Stimulated activated CD4-positive, alpha-beta T cell treated with anti-CD3 and anti-CD28 coated beads, Interleukin-4, amount 100 ng/mL, for 4 hours (primary cell): ENCODE measurements at places on chromosomes 13 and 19.

DNA sequence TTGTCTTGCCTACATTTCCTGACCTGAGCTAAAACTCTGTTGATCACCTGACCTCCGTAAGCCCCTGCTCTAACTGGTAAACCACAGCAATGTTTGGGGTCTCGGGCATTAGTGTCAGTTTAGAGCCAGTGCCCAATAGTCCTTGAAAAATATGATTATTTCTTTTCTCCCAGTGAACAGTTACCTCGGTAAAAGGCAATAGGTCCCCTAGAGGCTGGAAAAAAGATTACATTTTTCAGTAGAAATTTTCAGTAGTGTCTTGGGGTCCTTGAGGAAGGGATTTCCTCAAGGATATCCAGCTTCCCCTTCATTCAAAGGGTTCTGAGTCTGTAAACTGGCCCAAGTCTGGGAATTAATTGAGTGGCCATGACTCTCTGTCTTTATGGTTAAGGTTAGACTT, 177.5 kb downstream of the SLC7A1 start:
- DNase-seq = no peak

DNA sequence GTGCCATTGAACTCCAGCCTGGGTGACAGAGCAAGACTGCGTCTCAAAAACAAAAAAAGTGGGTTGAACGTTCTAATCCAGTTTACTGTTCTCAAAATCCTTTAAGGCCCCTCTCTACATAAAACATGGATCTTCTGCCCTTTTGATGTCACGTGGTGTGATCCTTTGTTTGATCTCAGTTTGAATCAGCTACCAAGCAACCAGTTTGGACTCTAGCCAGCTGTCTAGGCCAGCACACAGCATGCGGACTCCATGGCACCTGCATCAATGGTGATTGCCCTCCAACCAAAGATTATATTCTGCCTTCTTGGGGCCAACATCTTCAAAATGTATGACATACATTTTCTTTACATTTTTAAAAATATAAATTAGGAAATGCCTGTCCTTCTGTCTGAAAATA, 365.4 kb downstream of the NDFIP2 start:
- no peak for DNase-seq

DNA sequence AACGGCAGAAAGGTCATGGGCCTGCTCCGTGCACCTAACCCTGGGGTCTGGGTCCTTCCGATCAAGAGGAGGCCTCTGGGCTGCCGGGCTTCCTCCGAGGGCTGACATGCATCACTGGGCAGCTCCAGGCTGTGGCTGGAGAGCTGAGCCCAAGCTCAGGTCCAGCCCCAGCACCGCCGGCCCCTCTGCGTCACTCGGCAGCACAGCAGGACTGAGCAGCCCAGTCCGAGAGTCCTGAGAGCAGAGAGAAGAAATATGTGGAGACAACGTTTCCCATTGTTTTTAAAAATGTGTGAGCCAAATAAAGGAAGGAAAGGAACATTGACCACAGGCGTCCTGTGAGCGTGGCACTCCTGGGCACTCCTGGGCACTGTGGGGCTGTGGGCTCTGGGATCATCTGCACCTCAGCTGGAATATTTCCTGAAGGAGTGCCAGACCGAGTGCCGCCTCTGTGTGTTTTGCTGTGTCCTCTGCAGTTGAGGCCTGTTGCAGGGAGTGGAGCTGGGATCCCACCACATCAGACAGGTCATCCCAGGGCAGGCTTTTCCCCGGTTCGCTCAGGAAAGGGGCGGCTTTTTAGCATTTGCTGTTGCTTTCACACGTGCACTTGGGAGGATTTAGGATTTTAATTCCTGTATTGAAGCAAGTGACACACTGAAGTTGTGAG, 37.8 kb upstream of the TFDP1 start:
- no peak for DNase-seq

DNA sequence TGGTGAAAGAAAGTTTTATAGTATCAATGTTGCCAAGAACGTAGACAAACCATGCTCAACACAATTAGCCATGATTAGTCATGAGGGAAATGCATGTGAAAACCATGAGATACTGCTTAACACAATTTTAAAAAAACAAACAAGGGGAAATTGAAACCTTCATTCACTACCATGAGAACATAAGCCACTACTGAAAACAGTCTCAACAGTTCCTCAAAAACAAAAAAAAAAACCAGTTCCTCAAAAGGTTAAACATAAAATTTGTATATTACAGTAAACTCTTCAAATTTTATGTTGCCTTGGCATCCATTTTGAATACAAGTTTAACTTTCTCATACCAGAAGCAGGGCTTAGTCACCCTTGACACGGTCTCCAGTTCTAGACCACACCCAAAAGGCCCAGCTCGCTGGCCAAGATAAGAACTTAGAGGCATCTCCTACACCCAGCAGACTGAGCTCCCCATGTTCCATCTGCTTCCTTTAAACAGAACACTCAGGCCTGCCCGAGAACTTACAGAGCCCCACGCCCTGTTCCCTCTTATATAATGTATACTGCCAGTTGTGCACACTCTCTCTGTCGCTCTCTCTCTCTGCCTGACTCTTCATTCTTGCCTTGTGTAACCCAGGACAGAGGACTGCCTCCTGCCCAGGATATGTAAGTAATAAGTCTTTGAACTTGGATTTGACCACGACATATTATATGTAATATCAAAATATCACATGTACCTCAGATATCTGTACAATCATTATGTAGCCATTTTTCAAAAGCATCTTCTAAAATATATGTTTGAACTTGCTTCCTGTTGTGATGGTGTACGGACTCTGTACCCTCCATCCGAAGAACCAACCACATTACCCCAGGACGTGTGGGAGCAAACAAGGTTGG, 67.4 kb downstream of the STK24 start:
- DNase-seq = peak; percentile 41

DNA sequence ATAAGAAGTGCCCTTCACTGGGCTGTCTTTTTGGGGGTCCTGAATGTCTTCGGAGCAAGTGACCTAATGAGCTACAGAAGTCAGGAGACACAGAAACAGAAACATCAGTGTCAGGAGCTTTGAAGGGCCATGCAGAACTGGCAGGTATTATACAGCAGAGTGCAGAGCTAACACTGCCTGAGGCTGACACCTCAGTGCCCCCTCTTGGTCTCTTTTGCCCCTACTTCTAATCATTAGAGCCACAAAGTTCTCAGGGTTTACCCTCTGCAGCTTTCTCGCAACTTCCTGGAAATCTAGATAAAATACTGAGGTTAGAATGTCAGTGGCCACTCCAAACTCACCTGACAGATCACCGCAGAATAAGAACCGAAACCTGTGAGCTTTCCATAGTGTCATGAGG, 172.7 kb downstream of the B3GLCT start:
- DNase-seq = no peak

GRCh38 chr13:31116224-31116623, 45.5 kb downstream of the HSPH1 start:
- no peak for DNase-seq

DNA sequence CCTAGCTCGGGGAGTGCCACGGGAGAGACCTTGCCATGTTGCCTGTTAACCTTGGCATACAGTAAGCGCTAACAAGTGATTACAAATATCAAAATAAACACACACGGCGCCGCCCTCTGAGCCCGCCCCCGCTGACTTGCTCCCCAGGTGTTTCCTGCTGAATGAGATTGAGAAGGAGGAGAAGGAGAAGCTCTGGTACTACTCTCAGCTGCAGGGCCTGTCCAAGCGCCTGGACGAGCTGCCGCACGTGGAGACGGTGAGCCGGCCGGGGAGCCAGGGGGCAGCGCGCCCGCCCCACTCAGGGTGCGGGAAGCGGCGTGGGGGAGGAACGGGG, 5.0 kb downstream of the APC2 start:
- DNase-seq = no peak

- DNase-seq = no peak
Measured at GRCh38 chr19:3549816-3550215, 7.6 kb downstream of the MFSD12 start.

- DNase-seq = no peak
Measured at GRCh38 chr19:38291855-38292254, 12.2 kb upstream of the C19orf33 start.

DNA sequence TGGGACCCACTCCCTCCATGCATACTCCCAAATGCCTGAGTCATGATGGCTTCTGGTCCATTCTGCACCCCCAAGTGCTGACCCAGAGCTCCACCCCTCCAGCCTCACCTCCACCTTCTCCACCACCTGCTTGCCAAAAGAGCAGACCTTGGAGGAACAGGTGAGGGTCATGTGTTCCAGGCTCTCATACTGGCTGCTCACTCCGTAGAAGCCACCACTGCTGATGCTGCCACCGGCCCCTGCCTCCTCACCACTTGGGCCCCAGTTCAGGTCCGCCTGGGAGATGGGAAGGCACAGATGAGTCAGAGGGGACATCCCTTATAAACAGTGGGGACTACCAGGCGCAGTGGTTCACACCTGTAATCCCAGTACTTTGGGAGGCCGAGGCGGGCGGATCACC, 7.9 kb downstream of the CD37 start:
- no peak for DNase-seq

GRCh38 chr13:103762523-103762922, 696.3 kb upstream of the SLC10A2 start:
- DNase-seq = no peak

DNA sequence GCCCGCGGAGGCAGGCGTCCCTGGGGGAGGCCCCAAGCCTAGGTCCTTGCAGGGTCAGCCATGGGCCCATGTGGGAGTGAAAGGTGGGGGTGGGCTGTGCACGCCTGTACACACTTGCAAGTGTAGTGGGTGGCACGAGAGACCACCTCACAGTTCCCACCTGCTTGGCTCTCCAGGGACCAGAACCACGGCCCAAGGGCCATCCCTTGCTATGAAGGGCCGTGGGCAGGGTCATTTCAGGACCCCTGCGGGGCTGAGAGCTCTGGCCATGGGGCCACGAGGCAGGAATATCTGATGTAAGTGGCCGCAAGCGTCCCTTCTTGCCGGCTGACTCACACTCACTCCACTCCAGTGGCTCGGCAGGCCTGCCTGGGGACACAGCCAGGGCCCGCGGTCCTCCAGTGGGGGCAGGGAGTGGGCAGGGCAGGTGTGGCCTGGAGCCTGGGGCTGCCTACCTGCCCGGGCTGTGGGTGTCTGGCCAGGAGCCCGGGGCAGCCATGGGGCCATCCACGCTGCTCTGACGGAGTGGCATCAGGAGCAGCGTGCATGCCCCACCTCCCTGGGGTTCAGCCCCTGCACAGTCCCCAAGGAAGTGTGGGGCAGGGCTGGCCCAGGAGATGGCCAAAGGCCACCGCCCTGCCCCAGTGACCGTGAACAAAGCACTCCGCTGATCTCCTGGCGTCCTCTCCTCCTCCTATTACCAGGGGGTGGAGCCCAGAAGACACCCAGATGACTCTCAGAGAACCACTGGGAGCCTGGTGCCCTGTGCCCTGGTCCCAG, 8.6 kb upstream of the MKNK2 start:
- no peak for DNase-seq
